ENCODE measurements at places on chromosomes 11 and 22. TPM values are rescaled to one million over a fixed set of nuclear protein-coding genes. Genes with fewer than 3 reads are reported as not detected.

GRCh38 chr22:16964366-16964765 lies 43.7 kb downstream of the GAB4 start:
- DNase-seq, result no peak

DNA sequence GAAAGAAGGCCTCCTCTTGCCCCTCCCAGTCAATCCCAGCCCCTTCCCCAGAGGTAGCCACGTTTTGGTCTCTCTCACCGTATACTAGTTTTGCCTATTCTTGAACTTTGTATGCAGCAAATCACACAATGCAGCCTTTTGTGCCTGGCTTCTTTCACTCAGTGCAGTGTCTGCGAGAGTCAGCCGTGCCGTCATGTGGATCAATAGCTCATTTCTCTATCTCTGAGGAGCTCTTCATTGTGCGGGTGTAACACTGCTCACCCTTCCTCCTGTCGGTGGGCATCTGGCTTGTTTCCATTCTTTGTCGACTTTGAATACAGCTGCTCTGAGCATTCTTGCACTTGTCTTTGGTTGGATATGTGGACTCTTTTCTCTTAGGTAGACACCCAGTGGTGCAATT lies 146.5 kb downstream of the CACNA1I start:
- DNase-seq, result no peak

DNA sequence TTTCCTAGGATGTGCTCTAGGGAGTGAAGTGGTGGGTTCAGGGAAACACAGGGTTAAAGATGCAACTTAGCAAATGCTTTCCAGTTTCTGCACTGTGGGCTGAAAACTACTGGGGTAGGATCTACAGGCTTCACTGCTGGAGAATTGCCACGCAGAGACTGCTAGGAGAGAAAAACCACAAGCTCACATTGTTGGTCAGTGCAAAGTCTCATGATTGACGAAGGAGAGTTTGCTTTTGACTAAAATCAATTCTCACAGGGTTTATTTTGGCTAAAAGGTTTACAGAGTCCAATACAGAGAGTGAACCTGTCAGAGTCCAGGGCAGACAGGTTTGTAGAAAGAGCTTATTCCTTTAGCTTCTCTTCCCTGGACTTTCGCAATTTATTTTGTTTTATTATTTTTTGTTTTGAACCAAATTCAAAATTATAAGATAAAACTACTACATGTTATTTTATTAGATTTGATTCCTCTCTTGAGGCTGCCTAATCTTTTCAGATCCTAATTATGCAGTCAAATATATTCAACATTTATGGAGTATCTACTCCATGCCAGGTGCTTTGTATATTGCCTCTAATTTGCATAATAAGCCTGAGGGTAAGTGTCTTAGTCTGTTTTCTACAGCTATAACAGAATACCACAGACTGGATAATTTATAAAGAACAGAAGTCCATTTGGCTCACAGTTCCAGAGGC lies 64.7 kb downstream of the MTNR1B start:
- DNase-seq, result peak; percentile 7

GRCh38 chr22:29044657-29045176 lies 16.9 kb downstream of the C22orf31 start:
- peak; percentile 76 for DNase-seq

CRACR2B gene
- 0.97 TPM for total RNA-seq

GRCh38 chr11:60370811-60371298 lies 7.5 kb upstream of the MS4A7 start:
- peak; percentile 33 for DNase-seq

BDNF gene
- total RNA-seq, result 20.6 TPM

DNA sequence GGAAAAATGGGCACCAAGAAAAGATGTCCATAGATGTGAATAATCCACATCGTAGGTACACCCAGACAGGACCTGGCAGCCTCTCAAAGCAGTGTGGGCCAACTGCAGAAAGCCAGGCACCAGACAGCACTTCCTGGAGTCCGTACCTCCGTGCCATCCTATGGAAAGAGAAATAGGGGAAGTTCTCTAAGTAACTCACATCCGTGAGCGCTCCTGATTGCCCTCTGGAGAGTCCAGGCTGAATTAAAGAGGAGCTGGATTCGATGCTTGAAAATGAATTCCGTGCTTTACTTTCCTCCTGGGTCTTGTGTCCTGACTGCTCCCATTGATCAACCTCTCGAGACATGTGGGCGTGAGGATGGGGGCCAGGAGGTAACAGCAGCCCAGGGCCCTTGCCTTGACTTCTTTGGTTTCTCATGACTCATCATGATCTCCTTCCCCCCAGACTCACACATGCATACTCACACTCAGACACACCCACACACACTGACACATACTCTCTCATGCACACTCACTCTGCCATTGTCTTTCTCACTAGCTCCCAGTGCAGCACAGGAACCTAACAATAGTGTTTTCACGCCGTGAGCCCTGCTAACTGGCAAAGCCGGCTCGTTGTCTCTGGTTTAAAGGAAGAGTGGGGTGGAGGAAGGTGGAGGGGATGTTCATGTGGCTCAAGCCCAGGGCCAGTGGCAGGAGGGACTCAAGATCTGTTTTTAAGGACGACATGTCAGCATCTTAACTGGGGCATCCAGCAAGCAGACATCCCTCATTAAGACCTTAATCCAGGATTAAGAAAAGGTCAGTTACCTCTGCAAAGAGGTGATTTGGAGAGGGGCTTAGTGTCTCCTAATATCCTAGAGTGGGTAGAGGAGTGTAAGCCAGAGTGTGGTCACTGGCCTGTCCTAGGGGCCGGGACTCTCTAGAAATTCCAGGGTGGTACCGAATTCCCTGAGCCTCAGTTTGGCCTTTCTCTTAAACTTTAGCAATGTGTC lies 104.2 kb downstream of the SCN3B start:
- no peak for DNase-seq

RAB36 gene
- total RNA-seq, result 6.1 TPM

FAT3 gene
- total RNA-seq, result 1.9 TPM

OR4D6 gene
- total RNA-seq, result not detected

GRCh38 chr22:31952472-31952871 lies 8.1 kb downstream of the YWHAH start:
- peak; percentile 91 for DNase-seq

GRCh38 chr11:34978236-34979191 lies 62.1 kb downstream of the PDHX start:
- no peak for DNase-seq

DNA sequence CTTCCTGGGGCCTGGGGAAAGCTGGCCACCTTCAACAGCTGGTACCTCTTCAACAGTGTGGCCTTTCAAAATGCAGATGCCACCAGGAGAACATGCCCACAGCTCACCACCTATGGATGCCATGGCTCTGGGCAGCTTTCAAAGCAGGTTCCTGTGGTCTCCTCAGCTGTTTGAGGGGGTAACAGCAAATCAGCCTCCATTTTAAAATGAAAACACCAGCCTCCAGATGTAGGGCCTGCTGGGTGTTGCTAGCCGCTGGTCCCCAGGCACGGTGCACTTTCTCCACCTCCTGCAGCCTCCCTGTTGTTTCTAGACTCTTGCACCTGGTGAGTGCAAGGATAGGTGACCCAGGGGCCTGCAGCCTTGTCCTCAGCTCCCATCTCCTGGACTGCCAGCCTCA lies 10.0 kb downstream of the CDPF1 start:
- no peak for DNase-seq

- DNase-seq, result no peak
Measured at GRCh38 chr11:44379141-44380008, 69.4 kb upstream of the ALX4 start.

KCNK7 gene
- total RNA-seq, result not detected

DNA sequence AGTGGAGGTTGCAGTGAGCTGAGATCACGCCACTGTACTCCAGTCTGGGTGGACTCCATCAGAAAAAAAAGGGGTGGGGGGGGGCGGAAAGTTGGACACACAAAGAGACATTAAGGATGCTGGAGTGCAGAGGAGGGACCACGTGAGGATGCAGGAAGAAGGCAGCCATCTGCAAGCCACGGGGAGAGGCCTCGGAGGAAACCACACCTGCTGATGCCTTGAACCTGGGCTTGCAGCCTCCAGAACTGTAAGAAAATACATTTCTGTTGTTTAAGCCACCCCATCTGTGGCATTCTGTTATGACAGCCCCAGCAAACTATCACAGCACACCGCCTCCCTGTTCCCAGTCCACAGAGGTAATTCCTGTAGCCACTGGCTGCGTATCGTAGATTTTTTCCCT lies 9.2 kb upstream of the STIP1 start:
- DNase-seq, result no peak

DNA sequence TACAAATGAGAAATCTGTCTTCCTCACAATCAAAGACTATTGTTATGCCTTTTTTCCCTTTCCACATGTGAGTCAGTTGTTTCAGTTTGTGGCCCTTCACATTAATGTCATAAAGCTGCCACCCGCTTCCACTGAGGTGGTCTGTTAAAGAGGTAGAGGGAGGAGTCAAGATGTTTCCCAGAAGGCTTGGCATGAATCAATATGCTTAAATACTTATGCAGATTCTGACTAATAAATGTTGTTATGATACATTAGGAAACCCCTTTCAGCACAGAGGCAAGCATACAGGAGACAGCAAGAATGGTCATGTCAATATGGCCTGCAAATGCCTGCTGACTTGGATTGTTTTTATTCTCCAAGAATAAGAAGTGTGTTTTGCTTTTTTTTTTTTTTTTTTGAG lies 6.5 kb downstream of the RTN3 start:
- no peak for DNase-seq

DNA sequence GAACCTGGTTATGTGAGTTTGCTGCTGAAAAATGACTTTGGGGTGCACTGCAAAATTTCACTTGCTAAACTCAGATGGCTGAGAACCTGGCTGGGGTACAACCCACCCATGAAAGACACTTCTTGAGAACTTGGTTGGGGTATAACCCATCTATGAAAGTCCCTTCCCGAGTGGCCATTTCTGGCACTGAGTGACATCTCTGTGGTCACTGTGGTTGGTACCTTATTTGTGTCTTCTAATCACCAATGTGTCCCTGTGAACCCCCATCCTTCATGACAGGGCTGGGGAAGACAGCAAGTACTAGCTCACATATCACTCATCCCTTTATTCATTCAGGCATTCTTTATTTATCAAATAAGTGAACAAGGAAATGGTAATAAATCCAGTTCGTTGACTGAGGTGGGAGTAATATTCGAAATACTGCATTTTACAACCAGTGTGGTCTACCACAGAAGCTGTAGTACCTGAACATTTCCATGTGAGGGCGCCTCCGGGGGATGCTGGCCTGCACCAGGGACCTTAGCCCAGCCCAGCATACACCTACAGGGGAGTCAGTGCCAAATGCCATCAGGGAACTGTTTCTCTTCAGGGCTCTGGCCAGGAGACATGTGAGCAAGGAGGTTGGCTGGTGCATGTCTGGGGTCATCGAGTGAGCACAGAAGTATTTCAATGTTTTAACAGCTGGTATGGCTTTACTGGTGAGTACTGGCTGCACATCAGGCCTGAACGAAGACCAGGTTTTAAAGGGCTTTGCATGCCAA lies 122.1 kb downstream of the CSNK2A3 start:
- DNase-seq, result no peak

DNA sequence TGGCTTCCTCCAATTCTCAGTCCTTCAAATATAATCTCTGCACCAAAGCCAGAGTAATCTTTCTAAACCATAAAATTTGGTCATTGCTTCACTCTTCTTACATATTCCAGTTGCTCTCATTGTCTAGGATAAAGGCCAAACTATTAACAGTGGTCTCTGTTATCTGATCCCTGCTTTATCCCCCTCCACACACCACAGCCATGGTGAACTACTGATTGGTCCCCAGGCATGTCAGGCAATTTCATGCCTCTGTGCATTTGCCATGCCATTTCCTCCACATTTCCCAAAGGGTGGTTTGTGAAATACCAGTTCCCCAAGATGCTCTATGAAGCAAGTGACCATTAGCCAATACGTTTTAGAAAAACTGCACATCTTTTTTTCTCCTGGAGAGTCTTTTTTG lies 97.0 kb downstream of the FAM181B start:
- DNase-seq, result no peak

DNA sequence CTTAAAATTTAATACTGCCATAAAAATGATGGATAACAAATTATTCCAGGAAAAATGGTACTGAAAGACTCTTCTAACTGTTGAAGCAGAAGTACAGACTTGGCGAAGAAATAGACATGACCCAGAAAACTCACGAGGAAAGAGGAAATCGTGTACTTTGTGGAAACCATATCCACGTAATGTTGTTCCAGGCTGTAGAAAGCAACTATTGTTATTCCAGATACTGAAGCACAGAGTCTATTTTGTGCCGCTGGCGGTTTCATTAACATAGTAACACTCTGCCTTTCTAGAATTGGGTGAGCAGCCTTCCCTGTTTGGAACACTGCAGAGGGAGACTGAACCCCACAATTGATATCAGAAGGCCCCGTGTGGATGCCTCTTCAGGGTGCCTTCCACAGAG lies 310.6 kb downstream of the TBC1D22A start:
- no peak for DNase-seq

- no peak for DNase-seq
Measured at GRCh38 chr22:19397734-19398104, 33.8 kb downstream of the HIRA start.

DNA sequence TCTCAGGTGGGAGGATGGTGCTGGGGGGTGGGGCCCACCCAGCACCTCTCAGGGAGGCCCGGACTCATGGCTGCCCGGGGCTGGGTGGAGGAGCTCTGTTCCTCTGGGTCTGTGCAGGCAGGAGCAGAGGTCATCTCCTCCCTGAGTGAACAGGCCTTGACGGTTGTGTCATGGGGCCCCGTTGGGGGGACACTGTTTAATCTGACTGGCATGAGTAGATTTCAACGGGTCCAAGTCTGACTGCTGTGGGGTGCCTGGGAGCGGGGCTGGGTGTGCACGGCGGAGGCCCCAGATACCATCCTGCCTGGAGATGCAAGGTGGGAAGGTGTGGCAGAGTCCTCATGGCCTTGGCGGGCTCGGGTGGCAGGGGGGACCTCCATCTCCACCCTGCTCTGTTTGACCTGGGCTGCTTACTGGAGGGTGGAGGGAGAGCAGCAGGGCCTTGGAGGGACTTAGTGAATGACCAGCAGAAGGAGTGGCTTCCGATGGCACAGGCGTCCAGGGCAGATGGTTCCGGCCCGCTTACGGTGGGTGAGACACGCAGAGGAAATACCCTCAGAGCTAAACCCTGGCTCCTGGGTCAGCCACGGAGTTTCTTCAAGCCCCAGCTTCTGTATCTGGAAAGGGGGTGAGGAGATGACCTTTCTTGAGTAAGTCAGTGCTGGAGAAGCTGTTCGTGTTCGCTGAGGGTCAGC lies 48.7 kb downstream of the SMIM38 start:
- no peak for DNase-seq

SOX10 gene
- not detected for total RNA-seq

GRCh38 chr11:47918882-47919495 lies 61.4 kb upstream of the PTPRJ start:
- DNase-seq, result peak; percentile 56

CCDC188 gene
- total RNA-seq, result 0.43 TPM

RAG1 gene
- 0.32 TPM for total RNA-seq
